ENCODE measurements at places on chromosomes 5 and 9. TPM values are rescaled to one million over a fixed set of nuclear protein-coding genes. Genes with fewer than 3 reads are reported as not detected.

Gene ADGRD2
- not detected for total RNA-seq

- DNase-seq, result no peak
Measured at GRCh38 chr5:28542987-28543386, 1504.6 kb upstream of the CDH9 start.

GRCh38 chr9:3931996-3932906 lies 367.6 kb downstream of the GLIS3 start:
- no peak for DNase-seq

DNA sequence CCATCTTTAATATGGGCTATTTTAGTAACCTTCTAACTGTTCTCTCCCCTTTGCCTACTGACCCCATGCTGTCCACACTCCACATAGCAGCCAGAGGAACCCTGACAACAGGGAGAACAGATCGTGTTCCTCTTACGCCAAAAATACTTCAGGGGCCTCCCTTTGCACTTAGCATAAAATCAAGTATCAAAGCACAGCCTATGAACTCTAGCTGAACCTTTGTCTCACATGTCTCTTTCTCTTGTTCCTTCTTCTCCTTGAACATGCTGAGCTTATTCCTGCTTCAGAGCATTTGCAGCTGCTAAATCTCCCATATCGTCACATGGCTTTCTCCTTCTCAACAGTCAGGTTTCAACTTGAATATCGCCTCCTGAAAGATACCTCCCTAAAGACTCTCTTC lies 698.8 kb upstream of the C9orf72 start:
- DNase-seq, result no peak

DNA sequence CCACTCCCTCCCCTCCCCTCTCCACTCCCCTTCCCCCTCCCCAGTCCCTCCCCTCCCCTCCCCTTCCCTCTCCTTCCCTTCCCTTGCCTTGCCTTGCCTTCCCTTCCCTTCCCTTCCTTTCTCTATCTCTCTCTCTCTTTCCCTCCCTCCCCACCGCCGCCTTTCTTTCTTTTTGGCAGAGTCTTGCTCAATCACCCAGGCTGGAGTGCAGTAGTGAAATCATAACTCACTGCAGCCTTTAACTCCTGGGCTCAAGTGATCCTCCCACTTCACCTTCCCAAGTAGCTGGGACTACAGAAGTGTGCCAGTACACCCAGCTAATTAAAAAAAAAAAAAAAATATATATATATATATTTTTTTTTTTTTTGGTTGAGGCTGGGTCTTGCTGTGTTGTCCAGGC lies 45.5 kb downstream of the IL31RA start:
- DNase-seq, result no peak

GRCh38 chr5:45491368-45491767 lies 204.8 kb downstream of the HCN1 start:
- DNase-seq, result no peak

DNA sequence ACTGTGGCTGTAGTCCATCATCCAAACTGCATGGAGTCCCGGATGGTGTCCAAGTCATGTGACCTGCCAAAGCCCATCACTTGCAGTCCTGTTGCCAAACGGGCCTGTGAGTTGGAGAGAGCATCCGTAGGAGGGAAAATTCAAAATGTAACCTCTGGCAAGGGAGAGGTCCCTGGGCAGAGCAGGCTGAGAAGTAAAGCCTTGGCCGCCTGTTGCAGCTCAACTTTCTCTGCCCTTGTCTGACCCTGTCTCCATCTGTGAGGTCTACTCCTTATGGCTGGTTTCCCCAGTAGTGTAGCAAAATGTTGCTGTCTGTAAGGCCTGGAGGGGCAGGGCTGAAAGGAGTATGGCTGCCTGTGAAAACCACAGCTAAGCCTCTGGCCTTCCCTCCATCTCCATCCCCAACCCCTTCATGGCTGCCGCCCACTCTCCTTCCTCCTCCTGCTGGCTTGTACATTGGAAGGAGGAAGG lies 163.5 kb downstream of the SEMA6A start:
- DNase-seq, result no peak

DNA sequence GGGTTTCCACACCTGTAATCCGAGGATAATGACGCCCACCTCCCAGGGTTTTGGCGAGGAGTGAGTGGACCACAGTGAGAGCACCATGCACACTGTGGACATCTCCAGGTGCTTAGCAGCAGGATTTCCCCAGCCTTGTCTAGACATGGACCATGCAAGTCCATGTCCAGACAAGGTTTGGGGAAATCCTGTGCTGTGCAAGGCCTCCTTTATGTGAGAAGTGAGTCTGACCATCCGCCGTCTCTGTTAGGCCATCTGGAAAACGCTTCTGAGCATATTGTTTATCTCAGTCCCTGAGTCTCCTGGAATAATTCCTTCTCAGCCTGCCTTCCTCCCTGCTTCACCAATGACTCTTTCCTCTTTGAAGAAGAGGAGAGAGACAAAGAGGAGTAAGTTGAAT lies 26.2 kb upstream of the TNFAIP8 start:
- DNase-seq, result no peak

All from right atrium auricular region (tissue), 2 donors.